ENCODE measurements at places on chromosomes 11 and 22.

DNA sequence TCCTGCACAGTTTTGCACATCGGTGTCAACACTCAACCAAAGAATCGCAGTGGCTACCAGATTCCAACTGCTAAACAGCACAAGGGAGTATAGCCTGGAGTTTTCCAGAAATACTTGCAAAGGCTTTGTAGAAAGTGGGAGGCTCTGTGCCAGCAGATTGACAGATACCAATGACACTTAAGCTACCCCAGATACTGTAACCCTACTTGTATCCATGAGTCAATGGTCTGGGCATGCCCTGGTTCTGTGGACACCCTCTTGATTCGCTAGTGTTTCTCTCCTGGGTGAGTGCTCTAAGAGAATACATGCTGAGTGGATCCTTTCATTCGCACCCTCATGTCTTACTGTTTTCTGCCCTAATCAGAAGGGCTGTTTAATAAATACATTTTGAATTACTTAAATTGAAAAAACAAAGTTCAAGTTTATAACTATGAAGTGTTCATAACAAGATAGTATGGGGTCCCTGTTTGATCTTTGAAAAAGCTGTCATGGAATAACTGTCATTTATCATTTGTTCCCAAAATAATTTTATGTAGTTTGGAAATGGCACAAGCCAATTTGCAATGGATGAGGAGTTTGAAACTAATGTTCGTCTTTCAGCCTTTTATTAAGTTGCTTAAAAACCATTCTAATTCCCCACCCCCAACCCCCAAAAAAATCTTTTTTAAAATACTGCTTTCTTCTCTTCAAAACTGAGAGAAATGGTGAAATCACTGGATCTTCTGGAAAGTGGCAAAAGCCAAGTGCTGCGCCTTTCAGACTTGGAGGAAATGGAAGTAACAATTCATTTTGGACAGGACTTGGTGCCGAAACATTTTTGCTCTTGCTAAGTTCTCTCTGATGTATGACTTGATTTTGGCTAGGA is 600.5 kb upstream of the TENM4 start:
- DNase-seq: no peak

DNA sequence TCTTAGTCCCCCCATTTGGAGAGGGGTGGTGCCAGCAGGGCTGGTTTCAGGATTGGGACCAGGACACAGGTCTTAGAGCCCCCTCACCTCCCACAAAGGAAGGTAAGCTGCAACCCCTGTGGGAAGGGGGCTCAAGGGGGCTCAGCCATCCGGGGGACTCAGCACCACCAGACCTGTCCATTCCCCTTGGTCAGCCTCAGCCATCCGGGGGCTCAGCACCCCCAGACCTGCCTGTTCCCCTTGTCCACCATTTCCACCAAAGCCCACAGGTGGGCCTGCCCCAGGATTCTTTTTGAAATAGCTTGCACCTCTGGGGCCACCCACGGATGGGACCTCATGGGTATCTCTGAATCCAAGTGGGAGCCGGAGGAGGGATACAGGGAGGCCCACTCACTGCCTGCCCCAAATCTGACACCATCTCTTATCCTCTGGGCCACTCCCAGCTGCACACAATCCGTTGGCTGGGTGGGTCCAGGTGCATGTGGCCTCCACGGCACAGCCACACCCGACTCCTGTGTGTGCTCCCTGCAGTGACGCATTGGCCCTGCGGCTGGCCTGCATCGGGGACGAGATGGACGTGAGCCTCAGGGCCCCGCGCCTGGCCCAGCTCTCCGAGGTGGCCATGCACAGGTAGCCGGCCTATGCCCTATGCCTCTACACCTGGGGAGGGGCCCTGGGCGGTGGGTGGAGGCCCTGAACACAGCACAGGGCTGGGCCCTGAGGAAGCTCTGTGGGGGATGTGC is 15.9 kb downstream of the MCAT start:
- no peak for DNase-seq

GRCh38 chr22:25551396-25551795 is 13.1 kb upstream of the GRK3 start:
- no peak for DNase-seq

DNA sequence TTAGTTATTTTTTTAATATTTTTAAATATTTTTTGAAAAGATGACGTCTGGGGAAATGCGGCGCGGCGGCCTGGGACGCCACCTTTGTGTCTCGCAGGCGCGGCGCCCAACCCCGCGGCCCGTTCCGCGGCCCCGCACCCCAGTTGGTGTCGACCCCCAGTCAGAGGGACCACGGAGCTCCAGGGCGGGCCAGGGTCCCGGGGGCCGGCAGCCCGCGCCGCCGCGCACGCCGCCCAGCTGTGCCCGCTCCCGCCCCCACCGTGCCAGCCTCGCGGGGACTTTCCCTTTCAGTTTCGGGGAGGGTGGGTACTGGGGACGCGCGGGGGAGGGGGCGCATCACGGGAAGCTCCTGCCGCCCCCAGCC is 1.6 kb downstream of the CCND1 start:
- peak; percentile 17 for DNase-seq

DNA sequence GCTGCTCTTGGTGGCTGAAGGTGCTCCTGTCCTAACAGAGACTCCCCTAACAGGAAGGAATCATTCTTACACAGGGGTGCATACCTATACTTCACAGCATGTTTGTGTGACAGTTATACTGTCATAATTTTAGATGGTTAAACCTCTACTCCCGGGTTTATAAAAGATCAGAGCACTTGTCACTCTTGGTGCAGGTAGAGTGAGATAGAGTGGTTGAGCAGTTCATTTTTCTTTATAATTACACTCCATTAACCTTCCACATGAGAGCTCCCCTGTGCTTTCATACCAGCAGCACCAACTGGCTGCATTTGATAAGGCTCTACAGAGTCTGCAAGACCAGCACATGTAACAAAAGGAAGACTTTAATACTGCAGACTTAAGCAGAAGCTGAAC is 72.9 kb downstream of the LARGE2 start:
- DNase-seq: no peak

Measured in effector CD4-positive, alpha-beta T cell (primary cell).